ENCODE measurements at places on chromosomes 11 and 22.

DNA sequence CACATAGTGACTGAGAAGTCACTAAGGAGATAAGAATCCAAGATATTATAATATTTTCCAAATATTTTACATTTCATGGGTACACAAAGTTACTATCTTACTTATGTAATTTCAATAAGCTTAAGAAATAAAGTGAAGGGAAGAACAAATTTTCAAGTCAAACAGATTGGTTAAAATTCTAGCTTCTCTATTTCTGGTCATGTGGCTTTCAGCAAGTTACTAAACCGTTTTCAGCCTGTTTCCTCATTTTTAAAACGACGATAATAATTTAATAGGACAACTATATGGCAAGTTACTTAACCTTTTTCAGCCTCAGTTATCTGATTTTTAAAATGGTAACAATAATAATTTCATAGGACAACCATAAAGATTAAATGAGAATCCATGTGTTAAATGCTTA is 15.6 kb downstream of the DCUN1D5 start:
- DNase-seq, result no peak

DNA sequence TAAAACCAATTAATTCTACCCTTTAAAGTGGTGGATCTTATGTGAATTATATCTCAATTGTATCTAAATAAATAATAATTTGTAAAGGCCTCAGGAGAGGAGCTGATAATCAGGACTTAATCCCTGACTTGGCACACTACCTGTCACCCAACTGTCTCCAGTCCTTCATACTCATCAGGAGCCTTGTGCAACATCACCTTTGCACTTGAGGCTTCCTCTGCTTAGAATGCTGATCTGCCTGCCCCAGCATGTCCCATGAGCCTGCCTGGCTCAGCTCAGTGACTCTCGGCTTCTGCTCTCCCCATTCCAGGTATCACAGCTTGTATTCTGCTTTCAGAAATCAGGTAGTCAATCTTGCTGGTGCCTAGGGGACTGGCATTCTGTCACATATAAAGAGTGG is 43.9 kb upstream of the PRODH start:
- DNase-seq, result no peak

DNA sequence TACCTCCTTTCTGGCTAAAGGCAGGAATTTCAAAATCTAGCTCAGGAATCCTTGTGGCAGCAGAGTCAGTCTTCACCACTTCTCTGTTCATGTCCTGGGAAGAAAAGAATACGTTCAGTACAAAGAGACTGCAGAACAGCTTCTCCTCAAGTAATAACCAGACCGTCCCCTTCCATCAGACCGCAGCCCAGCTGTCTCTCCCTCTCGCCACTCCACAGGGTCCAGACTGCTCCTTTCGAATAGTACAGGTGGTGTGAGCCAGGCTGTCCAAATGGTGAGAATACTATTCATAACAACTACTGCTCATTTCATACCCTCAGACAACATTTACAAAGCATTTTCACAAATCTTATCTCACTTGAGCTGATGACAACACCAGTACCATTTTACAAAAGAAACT is 857 bp downstream of the ZPR1 start:
- no peak for DNase-seq

GRCh38 chr11:124081483-124081882 is 33.8 kb upstream of the VWA5A start:
- DNase-seq, result no peak

DNA sequence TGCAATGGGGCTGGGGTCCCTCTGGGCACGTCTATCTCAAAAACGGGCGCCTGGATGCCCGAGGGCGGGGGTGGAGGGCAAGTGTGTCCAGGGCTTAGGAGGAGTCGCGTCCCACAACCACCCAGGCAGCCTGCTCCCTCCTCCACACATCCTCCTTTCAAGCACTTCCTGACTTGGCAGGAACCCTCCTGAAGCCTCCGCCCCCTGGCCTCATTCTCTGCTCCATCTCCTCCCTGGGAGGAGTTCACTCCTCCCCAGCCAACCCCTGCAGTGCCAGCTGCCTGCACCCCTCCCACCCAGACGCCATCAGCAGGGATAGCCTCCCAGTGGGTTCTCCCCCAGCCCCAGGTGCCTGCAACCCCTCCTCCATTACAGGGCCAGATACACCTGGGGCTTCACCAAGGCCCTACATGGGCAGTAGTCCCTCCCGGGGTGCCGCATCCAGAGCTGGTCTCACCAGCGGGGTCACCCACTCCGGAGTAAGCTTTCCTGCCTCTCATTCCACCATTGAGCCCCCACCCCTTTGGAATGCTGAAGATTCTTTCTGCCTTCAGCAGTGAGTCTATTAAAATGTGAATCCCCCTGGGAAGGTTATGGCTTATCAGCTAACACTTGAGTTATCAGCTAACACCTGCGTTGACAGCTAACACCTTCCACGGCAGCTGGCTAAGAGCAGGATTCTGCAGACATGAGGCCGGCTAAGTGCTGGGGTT is 24.4 kb downstream of the RTN4R start:
- peak; percentile 70 for DNase-seq

DNA sequence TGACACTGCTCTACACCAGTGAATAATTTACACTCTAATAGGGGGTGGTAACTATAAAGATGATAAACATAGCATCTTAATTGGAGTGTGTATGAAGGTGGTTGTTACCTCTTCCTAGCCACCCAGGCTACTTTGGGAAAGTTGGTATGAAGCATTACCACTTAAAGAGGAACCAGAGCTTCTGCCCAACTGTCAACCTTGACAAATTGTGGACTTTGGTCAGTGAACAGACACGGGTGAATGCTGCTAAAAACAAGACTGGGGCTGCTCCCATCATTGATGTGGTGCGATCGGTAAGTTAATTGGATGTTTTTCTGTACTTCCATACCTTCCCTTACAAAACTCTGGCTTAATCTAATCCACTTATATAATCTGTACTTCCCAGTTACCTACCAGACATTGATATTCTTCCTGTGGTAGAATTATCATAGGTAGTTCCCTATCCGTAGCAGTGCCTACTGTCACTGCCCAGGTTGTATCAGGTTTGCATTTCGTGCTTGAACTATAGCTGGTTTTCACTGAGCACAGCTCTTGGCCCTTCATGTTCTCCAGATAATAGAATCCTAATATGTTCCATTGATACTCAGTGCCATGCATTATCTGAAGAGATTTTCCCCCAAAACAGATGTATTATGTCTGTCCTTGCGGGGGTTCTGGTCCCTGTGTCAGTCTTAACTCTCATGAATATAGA is 2.2 kb downstream of the RPL27A start:
- DNase-seq, result no peak

- no peak for DNase-seq
Observed at GRCh38 chr22:29093030-29093429, 20.2 kb downstream of the KREMEN1 start.

DNA sequence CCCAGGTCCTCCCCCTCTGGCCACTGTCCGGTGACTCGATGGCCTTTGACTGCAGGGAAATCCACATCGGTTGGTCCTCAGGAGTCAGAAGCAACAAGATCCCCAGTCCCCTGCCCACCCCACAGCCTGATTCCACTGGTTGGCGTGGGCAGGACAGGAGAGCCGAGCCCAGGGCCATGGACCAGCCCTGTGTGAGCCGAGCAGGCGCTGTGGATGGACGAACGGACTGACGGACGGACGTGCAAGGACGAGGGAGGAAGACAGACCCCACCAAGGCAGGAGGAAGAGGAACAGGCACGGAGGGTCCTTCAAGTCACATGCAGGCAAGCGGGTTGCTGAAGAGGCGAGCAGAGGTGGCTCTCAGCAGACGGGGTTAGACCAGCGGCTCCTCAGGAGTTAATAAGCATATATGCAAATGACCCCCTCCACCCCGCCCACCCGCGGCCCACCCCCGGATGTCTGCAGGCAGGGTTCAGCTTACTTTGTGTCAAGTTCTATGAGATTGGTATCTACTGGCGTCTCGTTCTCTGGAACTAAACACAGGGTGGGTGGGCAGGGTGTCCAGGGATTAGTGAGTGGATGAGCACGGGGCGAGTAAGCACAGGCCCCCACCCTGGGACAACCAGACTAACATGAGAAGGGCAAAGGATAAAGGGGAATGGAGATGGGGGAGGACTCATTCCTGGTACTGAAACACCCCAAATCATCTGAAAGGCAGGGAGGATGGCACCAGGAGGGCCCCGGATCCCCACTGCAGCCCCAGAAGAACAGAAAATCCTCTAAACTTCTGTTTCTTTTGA is 26.8 kb downstream of the TPBGL start:
- DNase-seq, result peak; percentile 24

DNA sequence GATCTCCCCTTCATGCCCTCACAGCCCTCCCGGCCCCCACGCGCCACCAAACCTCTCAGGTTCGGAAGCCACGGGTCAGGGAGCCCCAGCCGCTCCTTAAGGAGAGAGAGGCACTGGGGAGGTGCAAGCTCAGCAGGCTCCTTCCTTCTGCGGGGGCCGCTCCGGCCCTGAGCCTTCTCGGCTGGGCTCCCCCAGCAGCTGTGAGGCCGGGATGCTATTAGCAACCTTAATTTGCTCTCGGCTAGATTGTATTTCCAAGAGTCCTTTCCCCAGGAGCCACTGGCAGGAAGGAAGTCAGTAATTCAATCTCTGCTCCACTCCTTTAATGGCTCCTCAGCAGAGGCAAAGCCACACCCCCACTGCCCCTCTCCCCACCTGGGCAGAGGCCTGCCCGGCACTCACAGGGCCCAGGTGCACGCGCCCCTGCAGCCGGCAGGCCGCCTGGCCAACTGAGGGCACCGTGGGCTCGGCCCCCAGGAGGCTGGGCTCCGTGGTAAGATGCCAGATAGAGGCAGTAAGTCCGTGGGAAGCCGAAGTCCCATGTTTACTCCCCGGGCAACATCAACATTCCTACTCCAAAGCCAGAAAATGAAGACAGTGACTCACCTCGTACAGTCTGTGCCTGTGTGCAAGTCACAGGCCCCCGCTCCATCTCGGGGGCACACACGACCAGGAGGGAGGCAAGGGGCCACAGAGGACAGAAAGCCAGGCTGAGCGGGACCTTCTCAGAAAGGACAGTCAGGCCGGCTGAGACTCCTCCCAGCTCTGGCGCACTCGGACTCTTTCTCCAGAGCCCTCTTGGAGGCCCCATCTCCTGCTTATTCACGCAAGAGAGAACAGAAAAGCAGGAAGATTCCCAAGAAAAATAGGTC is 5.2 kb downstream of the IGSF9B start:
- no peak for DNase-seq

- DNase-seq, result no peak
Observed at GRCh38 chr22:37968452-37969251, 15.2 kb downstream of the POLR2F start.

DNA sequence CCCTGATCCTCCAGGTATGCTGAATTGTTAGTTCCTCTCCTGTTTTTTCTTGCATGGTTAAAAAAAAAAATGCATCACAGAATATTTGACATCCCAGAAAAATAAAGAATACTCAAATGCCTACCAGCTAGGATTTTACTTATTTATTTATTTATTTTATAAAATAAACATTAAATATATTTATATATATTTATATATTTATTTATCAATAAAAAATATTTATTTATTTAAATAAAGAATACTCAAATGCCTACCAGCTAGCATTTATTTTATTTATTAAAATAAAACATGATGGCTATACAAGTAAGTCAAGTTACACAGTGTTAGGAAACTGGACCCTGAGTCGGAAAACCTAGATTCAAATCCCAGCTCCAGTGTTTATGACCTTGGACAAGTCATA is 164.1 kb downstream of the NAV2 start:
- no peak for DNase-seq

DNA sequence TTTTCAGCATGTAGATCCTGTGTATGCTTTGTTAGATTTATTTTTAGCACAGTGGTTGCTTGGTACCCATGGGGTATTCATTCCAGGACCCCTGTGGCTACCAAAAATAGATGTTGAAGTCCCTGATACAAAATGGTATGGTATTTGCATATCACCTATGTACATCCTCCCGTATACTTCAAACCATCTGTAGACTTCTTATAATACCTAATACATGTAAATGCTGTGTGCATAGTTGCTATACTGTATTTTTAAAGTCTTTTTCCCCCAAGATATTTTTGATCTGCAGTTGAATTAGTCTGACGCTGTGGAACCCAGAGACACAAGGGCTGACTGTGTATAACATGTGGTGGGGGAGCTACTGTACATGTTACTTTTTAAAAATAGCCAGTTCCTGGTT is 101.1 kb downstream of the ATXN10 start:
- no peak for DNase-seq

- no peak for DNase-seq
Observed at GRCh38 chr22:49824185-49824925, 3.3 kb downstream of the BRD1 start.

DNA sequence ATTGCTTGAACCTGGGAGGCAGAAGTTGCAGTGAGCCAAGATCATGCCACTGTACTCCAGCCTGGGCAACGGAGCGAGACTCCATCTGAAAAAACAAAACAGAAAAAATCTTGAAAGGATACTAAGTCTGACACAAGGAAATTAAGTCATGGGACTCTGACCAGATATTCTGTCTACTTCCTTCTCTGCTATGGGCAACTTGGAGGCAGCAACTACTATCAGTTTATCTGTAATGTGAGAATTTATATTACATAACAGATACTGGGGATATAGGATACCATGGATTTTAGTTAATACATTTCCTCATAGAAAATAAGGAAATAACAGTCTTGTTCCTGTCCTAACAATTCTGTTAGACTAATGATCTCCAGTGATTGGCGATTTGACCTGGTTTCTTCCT is 1.6 kb upstream of the SGSM3 start:
- no peak for DNase-seq

GRCh38 chr22:50699756-50700386 is 27.2 kb downstream of the SHANK3 start:
- DNase-seq, result no peak

- DNase-seq, result no peak
Observed at GRCh38 chr11:102883141-102883540, 8.4 kb upstream of the MMP12 start.

DNA sequence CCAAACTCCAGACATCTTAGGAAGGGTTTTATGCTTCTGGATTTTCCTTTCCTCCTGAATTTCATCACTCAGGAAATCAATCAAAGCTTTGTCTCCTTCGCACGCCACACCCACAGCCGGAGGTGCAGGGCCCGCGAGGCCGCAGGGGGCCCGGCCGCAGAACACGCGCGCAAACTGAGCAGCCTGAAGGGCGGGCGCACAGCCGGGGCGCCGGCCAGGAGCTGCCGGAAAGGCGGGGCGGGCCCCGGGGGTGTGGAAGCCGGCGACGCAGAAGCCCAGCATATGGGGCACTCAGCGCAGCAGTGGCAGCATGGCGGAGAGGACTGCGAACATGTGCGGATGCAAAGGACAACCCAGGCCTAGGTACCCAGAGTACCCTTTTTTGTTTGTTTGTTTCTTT is 33.1 kb upstream of the SPTBN2 start:
- no peak for DNase-seq

All from activated naive CD8-positive, alpha-beta T cell treated with anti-CD3 and anti-CD28 coated beads, Interleukin-2, amount 10 ng/mL, durations not matched to agents 7 days and 5 days (primary cell).